ENCODE measurements at places on chromosomes 12 and 14.

- no peak for DNase-seq
These were observed 58.9 kb upstream of the KITLG start for GRCh38 chr12:88638966-88639760.

DNA sequence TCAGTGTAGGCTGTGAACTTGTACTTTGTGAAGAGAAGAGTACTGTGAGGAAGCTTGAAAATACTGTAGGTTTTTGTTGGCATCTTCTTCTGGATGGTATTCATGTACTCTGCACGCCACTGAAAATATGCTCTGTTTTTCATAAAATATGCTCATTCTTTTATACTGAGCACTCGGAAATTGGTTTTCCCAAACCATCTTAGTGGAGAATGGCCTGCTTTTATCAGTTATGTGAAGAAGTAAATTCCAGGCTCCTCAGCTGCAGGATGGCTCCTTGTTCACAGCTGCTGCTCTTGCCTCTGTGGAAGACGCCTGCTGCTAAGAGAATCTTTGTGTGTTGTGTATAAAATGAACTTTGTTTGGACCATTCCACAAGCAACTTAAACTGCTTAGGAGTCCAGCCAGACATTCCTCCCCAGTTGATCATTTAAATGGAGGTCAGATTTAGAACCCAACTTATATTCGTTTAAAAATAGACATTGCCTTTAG lies 443.5 kb upstream of the RGS6 start:
- DNase-seq, result no peak

GRCh38 chr12:124094733-124095132 lies 121.7 kb downstream of the ZNF664 start:
- DNase-seq, result no peak

DNA sequence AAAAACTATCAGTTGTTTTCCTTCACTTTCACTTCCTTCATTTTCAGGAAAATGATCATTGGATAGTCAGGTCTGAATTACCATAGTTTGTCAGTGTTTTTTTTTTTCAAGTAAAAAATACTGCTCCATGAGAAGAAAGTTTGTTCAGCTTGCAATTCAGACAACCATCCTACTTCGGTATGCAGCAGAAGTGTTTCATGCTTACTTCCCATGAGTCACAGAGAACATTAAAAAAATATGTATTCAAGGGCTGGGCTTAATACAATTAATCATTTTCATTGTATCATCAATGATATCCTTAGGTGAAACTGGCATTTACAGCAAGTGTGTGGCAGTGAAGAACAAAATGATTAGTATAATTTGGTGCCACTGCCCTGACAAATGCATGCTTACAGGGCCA lies 21.6 kb downstream of the PYM1 start:
- DNase-seq, result no peak

DNA sequence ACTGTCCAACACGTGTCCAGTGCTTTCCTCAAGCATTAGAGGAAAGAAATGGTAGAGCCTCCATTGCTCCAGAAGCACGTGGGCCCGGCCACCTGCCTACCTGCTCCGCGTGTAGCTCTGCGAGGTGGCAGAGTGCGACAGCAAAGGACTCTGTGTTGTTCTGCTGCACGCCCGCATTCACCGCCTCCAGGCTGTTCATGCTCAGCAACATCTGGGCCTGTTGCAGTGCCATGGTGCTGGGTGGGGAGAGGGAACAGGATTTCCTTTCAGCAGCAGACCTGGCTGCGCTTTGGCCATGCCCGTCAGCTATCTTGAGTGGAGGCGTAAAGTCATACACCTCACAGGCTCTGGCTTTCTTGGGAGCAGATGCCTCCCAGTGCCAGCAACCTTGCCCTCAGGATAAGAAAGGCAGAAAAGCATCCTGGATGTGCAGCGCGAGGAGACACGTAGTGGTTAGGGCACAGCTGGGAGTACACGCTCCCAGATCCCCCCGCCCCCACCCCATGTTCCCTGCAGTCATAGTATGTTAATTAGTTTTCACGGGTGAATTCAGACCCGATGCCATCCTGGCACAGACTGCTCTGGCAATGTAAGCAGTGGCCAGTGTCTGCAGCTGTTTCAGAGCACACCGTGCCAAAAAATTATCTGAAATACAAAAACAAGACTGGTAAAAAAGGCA lies 25.1 kb downstream of the ANAPC5 start:
- no peak for DNase-seq

DNA sequence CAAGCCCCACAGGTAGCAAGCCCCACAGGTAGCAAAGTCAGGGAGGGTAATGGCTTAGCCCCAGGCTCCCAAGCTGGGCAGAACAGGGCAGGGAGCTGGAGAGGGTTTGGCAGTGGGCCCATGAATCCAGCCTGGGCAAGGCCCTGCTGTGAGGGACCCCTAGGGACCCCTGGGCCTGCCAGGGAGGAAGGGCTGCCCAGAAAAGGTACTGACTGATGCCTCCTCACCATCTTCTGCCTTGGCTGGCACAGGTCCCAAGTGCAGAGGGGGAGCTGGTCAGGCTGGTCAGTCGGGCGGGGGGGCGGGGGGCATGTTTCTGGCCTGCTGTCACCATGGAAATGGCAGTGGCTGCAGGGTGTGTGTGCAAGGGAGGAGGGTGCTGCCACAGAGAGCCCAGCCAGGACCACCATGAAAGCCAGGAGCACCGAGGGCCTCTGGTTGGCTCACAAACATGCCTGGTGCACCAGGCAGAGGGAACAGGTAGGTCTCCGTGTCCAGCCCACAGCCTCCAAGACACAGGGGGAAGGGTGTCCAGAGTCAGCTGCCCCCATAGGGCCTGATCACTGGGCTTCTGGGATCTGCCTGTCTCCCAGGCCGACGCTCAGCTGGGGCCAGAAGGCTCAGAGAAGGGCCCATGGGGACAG lies 1.5 kb upstream of the CRIP2 start:
- DNase-seq, result no peak

- DNase-seq, result no peak
These were observed 10.6 kb upstream of the NUMB start for GRCh38 chr14:73468828-73469375.

- no peak for DNase-seq
These were observed 222.0 kb upstream of the CPNE8 start for GRCh38 chr12:39127401-39127800.

GRCh38 chr12:62900686-62901272 lies 34.2 kb downstream of the PPM1H start:
- no peak for DNase-seq

DNA sequence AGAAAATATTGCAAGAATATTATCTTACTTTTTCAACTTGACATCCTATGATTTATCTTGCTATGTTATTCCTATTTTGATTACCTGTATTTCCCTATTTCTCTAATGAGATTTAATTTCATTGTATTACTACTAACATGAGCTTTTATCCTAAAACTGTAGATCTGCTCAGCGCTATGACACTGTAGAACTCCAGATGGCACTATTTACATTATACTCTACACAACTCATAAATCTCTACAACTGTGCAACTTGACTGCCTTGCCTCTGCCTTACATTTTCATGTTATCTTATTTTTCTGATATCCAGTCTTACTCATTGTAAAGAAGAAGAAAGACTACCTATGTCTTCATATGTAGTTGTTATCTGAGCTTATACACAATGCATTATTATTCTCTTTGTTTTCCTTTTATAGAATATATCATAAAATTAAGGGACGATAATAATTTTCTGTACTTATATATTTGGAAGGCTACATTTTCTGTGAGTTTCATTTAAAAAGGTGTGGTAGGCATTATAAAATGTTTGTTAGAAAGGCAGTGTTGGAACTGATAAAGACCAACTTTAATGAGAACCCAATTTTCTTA lies 24.1 kb downstream of the NUP37 start:
- no peak for DNase-seq

GRCh38 chr14:99792551-99793212 lies 531 bp upstream of the EML1 start:
- no peak for DNase-seq

- no peak for DNase-seq
These were observed 678 bp downstream of the INF2 start for GRCh38 chr14:104689881-104690711.

DNA sequence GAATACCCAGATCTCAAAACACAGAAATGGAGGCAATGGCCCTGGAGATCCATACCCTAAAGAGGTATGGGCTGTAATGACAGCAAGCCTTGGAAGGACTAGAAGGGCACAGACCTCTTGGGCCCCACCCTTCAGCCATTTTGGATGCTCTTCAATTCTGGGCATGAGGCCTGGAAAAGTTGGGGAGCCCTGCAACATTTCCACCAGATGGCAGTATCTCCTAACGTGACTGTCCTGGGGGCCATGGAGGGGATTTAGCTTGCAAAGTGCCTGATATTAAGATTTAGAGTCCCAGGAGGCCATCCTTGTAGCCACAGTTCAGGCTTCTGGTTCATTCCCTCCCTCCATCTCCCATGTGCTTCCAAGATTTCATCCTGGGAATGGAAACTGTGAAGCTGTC lies 30.2 kb downstream of the KCNA5 start:
- no peak for DNase-seq

- no peak for DNase-seq
These were observed 39.7 kb upstream of the STAB2 start for GRCh38 chr12:103547376-103547775.

DNA sequence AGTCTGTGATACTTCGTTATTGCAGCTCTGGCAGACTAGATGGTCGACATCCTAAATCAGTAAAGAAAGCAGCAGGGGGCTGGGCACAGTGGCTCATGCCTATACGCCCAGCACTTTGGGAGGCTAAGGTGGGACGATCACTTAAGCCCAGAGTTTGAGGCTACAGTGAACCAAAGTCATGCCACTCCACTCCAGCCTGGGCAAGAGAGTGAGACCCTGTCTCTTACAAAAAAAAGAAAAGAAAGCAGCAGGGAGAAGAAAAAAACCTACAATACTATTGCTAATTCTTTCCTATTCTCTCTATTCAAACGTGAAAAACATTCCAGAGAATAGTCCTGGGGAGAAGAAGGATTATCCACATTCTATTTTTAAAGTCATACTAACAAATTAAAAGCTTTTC lies 79.5 kb downstream of the DCAF5 start:
- DNase-seq, result no peak

- DNase-seq, result no peak
These were observed 16.3 kb downstream of the BORCS5 start for GRCh38 chr12:12372946-12373722.

DNA sequence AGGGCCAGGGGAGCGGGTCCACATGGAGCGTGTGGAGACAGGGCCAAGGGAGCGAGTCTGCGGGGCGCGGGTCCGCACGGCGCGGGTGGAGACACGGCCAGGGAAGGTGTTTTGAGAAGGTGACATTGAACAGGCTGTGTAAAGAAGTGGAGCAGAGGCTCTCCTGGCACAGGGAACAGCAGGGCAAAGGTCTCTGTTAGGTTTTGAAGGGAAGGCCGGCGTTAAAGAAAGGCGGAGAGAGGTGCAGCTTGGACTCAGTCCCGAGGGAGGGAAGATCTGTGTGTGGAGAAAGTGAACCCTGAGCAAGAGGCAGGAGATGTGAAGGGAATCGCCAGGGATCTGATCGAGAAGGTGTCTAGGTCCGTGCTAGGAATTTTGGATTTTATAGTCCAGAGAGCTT lies 1.8 kb downstream of the PXMP2 start:
- DNase-seq, result no peak

- DNase-seq, result no peak
These were observed 188.5 kb upstream of the PRMT8 start for GRCh38 chr12:3302401-3303041.

- no peak for DNase-seq
These were observed 62.2 kb downstream of the RFX4 start for GRCh38 chr12:106645074-106645421.

GRCh38 chr12:16008421-16008824 lies 97.3 kb downstream of the DERA start:
- no peak for DNase-seq

DNA sequence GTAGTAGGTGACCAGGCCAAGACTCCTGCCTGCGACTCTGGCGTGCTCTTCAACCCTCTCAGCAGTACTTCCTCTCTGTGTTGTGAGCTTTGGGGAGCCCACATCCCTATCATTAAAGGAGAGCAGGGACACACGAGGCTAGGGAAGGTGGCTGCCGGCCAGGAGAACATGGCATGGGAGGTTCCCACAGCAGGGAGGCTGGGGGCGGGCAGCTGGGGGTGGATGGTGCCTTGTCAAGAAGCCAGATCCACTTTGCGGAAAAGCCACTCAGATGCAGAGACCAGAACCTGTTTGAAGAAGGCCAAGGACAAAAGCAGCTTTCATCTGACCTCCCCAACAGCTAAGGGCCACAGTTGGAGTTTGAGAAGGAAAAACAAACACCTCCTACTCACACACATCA lies 198.6 kb downstream of the BCL11B start:
- DNase-seq, result no peak

DNA sequence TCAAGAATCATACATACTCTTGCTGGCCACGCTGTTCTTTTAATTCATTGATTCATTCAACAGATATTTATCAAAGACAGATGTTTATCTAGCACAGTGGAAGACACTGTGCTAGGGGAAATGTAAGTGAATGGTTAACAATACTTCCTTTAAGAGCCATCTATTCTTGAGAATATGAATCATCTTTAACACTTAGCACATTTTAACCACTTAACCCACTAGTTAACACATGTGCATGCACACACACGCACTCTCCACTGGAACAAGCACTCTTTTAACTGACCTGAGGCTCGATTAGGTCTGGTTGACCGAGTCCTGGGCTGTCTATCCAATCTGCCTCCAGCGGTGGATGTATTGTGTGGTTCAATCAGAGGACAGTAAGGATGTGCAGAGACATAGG lies 34.6 kb downstream of the LMNTD1 start:
- no peak for DNase-seq

GRCh38 chr12:2829275-2829674 lies 5.6 kb downstream of the NRIP2 start:
- no peak for DNase-seq

DNA sequence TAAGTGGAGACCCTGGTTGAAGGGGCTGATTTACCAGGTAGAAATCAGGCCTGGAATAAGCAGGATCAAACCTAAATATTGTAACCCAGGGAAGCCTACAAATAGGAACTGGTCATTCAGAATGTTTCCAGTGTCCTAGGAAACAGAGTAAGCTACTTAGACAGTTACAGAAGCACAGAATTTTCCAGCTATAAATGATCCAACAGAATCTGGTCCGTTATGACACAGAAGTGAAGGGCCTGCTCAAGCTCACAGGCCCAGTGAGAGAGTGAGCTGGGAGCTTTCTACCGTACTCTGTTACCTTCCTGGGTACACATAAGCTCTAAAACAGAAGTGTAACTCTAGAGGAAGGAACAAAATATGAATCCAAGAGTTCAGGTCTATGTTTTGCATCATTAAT lies 119.1 kb downstream of the TTC7B start:
- DNase-seq, result no peak

GRCh38 chr14:61603736-61604135 lies 91.6 kb upstream of the HIF1A start:
- no peak for DNase-seq
